Glutamatergic neuron (in vitro differentiated cells): ENCODE measurements at places on chromosomes 4 and X.

GRCh38 chr4:90162566-90162965, 35.4 kb downstream of the CCSER1 start:
- peaks cover 8% of the 10 kb centered on the region for H3K4me1 ChIP-seq
- no peak overlapping the region for H3K4me3 ChIP-seq
- no peaks in the 10 kb centered on the region for H3K36me3 ChIP-seq

DNA sequence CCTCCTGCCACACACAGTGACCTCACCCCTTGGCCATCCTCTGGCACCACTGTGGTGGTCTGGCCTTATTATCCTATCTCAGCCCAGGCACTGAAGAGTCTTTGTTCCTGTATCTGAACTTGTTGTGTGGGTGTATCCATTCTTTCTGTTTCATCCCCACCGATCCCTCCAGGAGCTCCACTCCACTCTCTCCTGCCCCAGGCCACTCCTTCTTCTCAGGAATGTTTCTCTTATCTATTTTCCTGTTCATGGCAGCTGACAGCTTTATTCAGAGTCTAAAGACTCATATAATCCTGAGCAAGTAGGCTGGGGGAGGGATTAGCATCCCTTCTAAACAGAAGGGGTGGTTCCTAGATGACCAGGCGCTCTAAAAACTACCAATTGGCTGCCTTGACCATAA, 150.0 kb downstream of the ANAPC10 start:
- no peak overlapping the region for H3K27ac ChIP-seq
- DNase-seq = no peak
- no peak overlapping the region for H3K4me3 ChIP-seq
- peaks cover 5% of the 10 kb centered on the region for H3K36me3 ChIP-seq

GRCh38 chr4:143389579-143390195, 53.0 kb downstream of the GAB1 start:
- no peaks in the 10 kb centered on the region for H3K36me3 ChIP-seq
- H3K4me1 ChIP-seq = peaks cover 48% of the 10 kb centered on the region
- peaks cover 2% of the 10 kb centered on the region for H3K27me3 ChIP-seq
- H3K27ac ChIP-seq = no peak overlapping the region
- no peak overlapping the region for H3K4me3 ChIP-seq

- H3K4me3 ChIP-seq = no peak overlapping the region
- H3K36me3 ChIP-seq = no peaks in the 10 kb centered on the region
- H3K27me3 ChIP-seq = no peaks in the 10 kb centered on the region
Measured at GRCh38 chr4:87632469-87632868, 17.6 kb upstream of the DMP1 start.

- peaks cover 2% of the 10 kb centered on the region for H3K27me3 ChIP-seq
- H3K4me1 ChIP-seq = peaks cover 11% of the 10 kb centered on the region
- H3K36me3 ChIP-seq = no peaks in the 10 kb centered on the region
- no peak overlapping the region for H3K27ac ChIP-seq
Measured at GRCh38 chr4:125243789-125244397, 70.9 kb upstream of the FAT4 start.

- DNase-seq = no peak
- no peaks in the 10 kb centered on the region for H3K36me3 ChIP-seq
- H3K27ac ChIP-seq = no peak overlapping the region
Measured at GRCh38 chr4:152773339-152773738, 6.2 kb downstream of the TIGD4 start.

DNA sequence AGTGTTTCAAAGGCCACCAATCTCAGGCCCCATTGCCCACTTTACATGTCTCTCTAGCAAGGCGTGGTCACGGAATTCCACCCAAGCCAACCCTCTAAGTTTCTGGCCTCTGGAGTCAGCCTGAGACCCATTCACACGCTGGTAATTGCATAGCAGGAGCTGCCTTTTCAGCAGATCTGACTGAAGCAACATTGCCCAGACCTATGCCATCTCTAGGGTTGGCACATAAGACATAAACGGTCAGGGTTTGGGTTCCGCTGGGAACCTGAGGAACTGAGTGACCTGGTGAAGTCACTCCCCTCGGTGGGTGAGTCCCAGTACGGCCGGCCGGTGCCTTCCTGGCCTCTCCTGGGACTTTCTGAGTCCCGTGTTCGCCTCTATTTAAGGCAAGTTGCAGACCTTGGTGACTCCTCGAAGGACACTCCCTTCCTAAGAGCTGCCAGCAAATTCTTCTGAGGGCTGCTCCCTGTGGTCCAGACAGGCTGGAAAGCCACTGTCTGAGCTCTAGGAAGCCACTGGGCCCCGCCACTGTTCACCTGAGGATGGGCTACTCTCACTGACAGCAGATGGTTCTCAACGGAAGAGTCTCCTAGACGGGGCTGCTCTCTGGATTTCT, 15.9 kb downstream of the CTAG1A start:
- no peak overlapping the region for H3K4me3 ChIP-seq
- no peaks in the 10 kb centered on the region for H3K27me3 ChIP-seq
- no peaks in the 10 kb centered on the region for H3K36me3 ChIP-seq
- no peak overlapping the region for H3K27ac ChIP-seq
- DNase-seq = no peak
- H3K4me1 ChIP-seq = no peaks in the 10 kb centered on the region

GRCh38 chr4:53543561-53543960, 47.7 kb downstream of the LNX1 start:
- H3K36me3 ChIP-seq = no peaks in the 10 kb centered on the region
- DNase-seq = no peak
- no peaks in the 10 kb centered on the region for H3K27me3 ChIP-seq

DNA sequence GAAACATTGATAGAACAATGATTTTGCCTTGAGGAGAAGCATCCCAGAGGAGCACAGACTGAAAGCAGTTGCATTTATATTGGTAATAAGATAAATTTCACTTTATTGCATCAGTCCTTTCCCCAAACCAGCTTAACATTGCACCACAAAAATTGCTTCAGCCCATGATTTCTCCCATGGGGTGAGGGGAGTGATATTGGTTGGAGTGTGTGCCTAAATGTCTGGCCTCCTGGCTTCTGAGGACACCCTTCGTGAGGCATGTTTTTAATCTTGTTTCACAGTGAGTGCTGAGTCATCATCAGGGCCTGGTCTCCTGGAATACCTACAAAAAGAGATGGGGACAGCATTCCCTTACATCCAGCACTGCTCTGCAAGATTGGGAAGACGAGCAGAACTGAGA, 487.9 kb downstream of the C4orf33 start:
- no peak for DNase-seq
- H3K27me3 ChIP-seq = no peaks in the 10 kb centered on the region
- H3K36me3 ChIP-seq = peaks cover 4% of the 10 kb centered on the region

- no peak overlapping the region for H3K27ac ChIP-seq
- peaks cover 2% of the 10 kb centered on the region for H3K4me1 ChIP-seq
- H3K27me3 ChIP-seq = no peaks in the 10 kb centered on the region
- no peak overlapping the region for H3K4me3 ChIP-seq
Measured at GRCh38 chr4:40228497-40229365, 31.9 kb downstream of the RHOH start.

DNA sequence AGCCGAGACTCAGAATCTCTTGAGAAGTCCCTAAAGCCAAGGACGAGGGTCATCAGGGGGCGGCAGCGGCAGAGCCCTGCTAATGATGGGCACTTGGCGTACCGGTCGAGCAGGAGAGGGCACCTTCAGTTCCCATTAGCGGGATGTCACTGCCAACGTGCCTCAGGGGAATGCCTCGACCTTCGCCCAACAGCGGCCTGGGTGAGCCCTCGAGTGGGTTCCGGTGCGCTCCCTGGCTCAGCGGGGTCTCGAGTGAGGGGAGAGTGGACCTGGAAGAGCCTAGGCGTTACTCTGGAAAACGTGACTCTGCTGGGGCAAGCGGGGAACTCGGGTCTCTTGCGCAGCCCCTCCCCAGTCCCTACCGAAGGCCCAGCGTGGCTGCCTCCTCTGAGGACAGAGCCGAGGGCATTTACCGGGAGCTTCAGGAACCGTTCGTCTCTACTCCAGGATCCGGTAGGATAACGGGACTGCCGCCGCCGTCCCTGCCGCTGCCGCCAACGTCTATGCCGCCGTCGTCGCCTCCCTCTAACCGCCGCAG, 36.9 kb downstream of the PGRMC1 start:
- no peaks in the 10 kb centered on the region for H3K36me3 ChIP-seq
- peaks cover 5% of the 10 kb centered on the region for H3K27me3 ChIP-seq
- no peaks in the 10 kb centered on the region for H3K4me1 ChIP-seq
- DNase-seq = no peak
- no peak overlapping the region for H3K27ac ChIP-seq
